Upper lobe of left lung (tissue), 6 donors: ENCODE measurements at places on chromosomes 2 and 18. TPM values are rescaled to one million over a fixed set of nuclear protein-coding genes. Genes with fewer than 3 reads are reported as not detected.

The TGFA gene
- 13.0 TPM for total RNA-seq

The FMNL2 gene
- total RNA-seq, result 52.4 TPM

The SERPINB7 gene
- total RNA-seq, result not detected

The PDE11A gene
- total RNA-seq, result not detected

GRCh38 chr18:52504589-52504988 is 164.6 kb downstream of the DCC start:
- DNase-seq, result no peak
- H3K27ac ChIP-seq, result no peak overlapping the region
- no peaks in the 10 kb centered on the region for H3K27me3 ChIP-seq
- H3K4me1 ChIP-seq, result no peaks in the 10 kb centered on the region

GRCh38 chr2:232328032-232328422 is 50.5 kb upstream of the ALPP start:
- DNase-seq, result no peak
- no peak overlapping the region for H3K4me3 ChIP-seq
- peaks cover 2% of the 10 kb centered on the region for H3K36me3 ChIP-seq
- H3K27ac ChIP-seq, result no peak overlapping the region
- no peaks in the 10 kb centered on the region for H3K27me3 ChIP-seq

GRCh38 chr18:5073026-5073944 is 123.8 kb downstream of the AKAIN1 start:
- no peaks in the 10 kb centered on the region for H3K27me3 ChIP-seq
- H3K4me3 ChIP-seq, result no peak overlapping the region
- no peaks in the 10 kb centered on the region for H3K4me1 ChIP-seq
- H3K36me3 ChIP-seq, result no peaks in the 10 kb centered on the region

GRCh38 chr2:161417438-161418274 is 1.6 kb downstream of the TBR1 start:
- no peak overlapping the region for H3K4me3 ChIP-seq
- H3K4me1 ChIP-seq, result peaks cover 38% of the 10 kb centered on the region
- H3K27ac ChIP-seq, result no peak overlapping the region
- DNase-seq, result no peak
- H3K27me3 ChIP-seq, result peaks cover 9% of the 10 kb centered on the region

DNA sequence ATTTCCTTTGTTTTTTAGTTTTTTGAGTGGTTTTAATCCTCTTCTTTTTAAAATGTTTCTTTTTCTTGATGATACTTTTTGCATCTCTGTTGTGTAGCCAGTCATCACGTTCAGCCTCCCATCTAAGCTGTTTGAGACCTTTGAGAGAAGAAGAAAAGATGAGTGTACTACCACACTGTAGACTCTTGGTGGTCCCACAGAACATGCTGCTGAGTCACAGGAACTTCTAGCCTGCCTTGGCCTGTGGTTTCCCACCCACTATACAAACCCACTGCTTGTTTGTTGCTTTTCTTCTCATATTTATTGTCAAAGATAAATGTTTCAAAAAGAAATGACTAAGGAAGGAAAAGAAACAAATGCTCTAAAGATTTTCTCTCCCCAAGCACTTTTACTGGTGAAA is 5.5 kb downstream of the CEBPZOS start:
- H3K4me1 ChIP-seq, result peaks cover 10% of the 10 kb centered on the region
- H3K27me3 ChIP-seq, result no peaks in the 10 kb centered on the region
- no peak overlapping the region for H3K27ac ChIP-seq
- H3K4me3 ChIP-seq, result no peak overlapping the region
- no peak for DNase-seq
- H3K36me3 ChIP-seq, result peaks cover 4% of the 10 kb centered on the region

DNA sequence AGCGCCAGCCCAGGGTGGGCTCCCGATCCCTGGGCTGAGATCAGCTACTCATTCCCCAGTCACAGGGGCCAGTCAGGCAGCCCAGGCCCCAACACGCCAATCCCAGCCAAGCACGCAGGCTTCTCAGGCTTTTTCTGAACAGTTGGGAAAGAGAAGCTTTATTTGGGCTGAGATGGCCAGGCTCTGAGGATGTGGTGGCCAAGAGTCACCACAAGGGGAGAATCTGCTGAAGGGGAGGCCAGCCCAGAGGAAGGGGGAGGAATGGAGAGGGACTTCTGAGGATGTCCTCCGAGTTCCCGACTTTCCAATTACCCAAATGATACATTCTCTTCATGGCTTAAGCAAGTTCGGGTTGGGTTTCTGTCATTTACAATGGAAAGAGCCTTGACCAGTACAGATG is 2.8 kb upstream of the DIPK1C start:
- no peak for DNase-seq
- peaks cover 9% of the 10 kb centered on the region for H3K4me1 ChIP-seq
- no peak overlapping the region for H3K4me3 ChIP-seq
- no peak overlapping the region for H3K27ac ChIP-seq
- H3K36me3 ChIP-seq, result no peaks in the 10 kb centered on the region

DNA sequence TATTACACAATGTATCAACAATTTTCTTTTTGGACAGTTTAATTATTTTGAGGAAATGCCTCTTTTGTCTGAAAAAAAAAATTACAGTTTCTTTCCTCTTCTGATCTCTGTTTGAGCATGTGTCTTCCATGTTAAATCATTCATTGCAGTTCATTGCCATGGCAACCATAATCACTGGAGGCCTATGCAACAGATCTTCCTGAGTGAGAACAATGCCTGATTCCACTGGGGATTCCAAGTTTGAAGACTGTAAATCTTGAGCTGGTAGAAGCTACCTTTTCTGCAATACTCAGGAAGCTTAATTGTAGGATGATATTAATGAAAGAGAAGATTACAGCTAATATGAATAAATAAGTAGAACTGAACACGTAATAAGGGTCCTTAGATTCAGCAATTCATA is 721.4 kb upstream of the CNTNAP5 start:
- no peaks in the 10 kb centered on the region for H3K36me3 ChIP-seq
- no peak overlapping the region for H3K27ac ChIP-seq
- no peaks in the 10 kb centered on the region for H3K27me3 ChIP-seq
- no peak for DNase-seq
- H3K4me3 ChIP-seq, result no peak overlapping the region
- H3K4me1 ChIP-seq, result no peaks in the 10 kb centered on the region

DNA sequence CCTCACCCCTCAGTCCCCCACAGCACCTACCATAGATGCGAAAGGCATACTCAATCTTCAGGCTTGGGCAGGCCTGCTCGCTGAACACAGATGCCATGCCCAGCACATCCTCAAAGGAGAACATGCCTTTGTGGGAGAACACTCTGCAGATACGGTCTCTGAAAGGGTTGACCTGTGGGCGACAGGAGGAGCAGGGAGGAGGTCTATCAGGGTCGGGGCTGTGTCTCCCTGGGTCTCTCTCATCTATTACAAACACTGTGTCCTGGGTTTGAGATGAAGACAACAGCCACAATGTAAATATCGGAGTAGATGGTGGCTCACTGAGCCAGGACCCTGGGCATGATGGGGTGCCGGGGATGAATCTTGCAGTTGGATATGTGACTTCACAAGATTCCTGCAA is 46.0 kb downstream of the CIB4 start:
- DNase-seq, result no peak
- H3K27ac ChIP-seq, result no peak overlapping the region
- no peaks in the 10 kb centered on the region for H3K36me3 ChIP-seq
- H3K4me3 ChIP-seq, result no peak overlapping the region
- H3K4me1 ChIP-seq, result no peaks in the 10 kb centered on the region

DNA sequence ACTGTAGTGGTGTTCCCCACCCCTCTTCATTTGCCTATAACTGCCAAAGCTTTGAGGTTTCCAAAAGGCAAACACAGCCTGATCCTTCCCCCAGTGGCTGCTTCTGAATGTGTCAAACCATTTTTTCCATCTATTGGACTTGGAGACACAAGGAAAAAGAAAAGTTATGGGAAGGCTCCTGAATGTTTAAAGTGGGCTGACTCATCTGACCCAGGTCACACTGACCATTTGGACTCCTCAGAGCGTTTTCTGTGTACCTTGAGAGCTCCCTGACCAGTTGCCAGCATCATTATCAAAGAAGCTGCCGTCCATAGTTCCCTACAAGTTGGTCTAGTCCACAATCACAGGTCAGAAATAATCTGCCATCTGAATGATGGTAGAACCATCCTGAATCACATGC is 123.4 kb upstream of the COL3A1 start:
- H3K27ac ChIP-seq, result no peak overlapping the region
- no peaks in the 10 kb centered on the region for H3K36me3 ChIP-seq
- DNase-seq, result no peak
- H3K27me3 ChIP-seq, result no peaks in the 10 kb centered on the region
- no peaks in the 10 kb centered on the region for H3K4me1 ChIP-seq

GRCh38 chr2:69309351-69310110 is 77.5 kb downstream of the GFPT1 start:
- no peak overlapping the region for H3K4me3 ChIP-seq
- peak overlapping the region; percentile 61 for H3K27ac ChIP-seq
- no peaks in the 10 kb centered on the region for H3K36me3 ChIP-seq
- no peak for DNase-seq
- H3K4me1 ChIP-seq, result peaks cover 39% of the 10 kb centered on the region

DNA sequence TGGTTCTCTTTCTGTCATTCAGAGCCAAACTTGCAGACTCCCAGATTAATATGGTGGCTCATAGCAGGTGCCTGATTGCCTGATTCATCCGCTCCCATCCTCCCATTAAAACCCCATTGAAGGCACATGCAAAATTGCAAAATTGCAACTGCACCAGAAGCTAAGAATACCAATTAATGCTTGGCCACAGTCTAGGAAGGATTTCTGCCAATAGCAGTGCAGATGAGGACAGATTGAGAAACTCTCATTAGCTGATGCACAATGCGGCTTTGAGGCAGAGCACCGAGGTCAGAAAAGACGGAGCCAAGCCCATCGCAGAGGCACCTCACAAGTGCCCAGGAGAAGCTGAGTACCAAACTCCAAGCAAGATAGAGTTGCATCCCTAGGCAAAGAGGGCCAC is 172.8 kb downstream of the ARL4C start:
- no peak overlapping the region for H3K4me3 ChIP-seq
- peaks cover 4% of the 10 kb centered on the region for H3K4me1 ChIP-seq
- no peak overlapping the region for H3K27ac ChIP-seq

- DNase-seq, result no peak
- H3K27ac ChIP-seq, result no peak overlapping the region
- no peak overlapping the region for H3K4me3 ChIP-seq
- peaks cover 17% of the 10 kb centered on the region for H3K4me1 ChIP-seq
- H3K27me3 ChIP-seq, result no peaks in the 10 kb centered on the region
These were observed 2.6 kb upstream of the FZD5 start for GRCh38 chr2:207772081-207772843.
